ENCODE measurements at places on chromosomes 1 and 21.

GRCh38 chr1:203480525-203481084 is 5.0 kb downstream of the PRELP start:
- no peak for DNase-seq

GRCh38 chr1:241109039-241109438 is 248.0 kb downstream of the RGS7 start:
- no peak for DNase-seq

DNA sequence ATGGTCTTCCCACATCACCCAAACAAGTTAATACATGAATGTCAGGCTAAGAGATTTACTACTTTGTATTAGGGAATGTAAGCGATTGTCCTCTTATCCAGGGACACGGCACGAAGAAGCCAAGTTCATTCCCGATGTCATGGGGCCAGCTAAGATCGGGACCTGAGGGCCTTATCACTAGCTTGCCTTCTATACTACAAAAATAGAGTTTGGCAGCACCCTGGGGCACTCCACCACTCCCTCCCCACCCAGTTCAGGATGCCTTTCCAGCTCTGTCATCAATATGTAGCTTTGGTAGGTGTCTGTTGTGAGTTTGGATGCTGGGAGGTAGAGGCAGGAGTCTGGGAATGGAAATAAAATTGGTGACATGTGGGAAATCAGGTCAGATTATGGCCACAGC is 197.5 kb downstream of the ATG4C start:
- DNase-seq: no peak

GRCh38 chr1:173505391-173505790 is 28.3 kb downstream of the PRDX6 start:
- no peak for DNase-seq

DNA sequence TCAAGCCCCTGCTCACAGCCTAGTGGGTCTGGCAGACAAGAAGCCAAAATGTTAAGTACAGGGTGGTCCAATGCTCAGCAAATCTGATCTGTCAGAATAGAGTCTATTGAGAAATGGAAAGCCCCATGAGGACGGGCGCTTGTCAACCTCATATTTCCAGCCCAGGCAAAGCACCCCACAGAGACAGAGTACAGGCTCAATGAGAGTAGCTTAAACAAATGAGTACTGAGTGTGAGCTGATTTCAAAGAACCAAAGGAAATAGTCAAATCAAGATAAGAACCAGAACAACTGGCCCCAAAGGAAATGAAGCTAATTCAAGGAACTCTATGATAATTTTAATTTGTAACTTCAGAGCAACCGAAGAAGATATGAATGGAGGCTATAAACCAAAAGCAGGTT is 44.6 kb upstream of the SLC30A1 start:
- no peak for DNase-seq

GRCh38 chr1:94544706-94545490 is 3.3 kb upstream of the F3 start:
- no peak for DNase-seq

DNA sequence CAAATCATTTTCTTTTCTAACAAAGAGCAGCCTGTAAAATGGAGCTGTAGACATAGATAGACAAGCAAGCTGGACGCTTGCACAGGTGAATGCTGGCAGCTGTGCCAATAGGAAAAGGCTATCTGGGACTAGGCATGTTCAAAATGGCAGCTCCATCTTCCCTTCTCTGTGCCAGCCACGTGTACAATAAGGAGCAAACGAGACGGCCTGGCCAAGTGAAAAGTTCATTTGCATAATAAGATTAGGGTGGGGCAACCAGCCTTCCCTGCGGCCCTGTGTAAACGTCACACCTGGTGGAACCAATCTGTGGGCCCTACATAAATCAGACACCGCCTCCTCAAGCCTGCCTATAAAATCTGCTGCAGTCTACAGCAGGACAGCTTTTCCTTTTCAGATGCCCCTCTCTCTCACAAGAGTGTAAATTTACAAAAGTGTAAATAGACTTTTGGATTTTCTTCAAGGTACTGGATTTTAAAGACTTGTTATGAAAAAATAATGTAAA is 16.6 kb upstream of the EDEM3 start:
- DNase-seq: no peak

DNA sequence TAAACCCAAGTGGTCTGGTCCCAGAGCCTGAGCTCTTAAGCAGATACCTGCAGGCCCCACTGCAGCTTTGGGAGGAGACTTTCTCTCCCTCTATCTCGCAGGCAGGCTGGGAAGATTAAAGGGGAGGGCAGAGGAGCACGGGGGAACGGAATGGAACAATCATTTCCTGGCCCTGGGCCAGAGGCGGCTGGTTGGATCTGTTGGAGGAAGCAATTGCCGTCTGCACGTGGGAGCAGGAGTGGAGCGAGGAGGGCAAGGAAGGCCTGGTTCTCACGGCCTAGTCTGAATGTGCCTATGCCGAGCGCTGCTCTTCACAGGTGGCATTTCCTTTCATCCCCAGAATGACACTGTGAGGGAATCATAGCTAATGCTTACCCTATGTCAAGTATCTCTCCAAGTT is 23.7 kb downstream of the NKAIN1 start:
- peak; percentile 39 for DNase-seq

- no peak for DNase-seq
These were observed 34.7 kb downstream of the RGS5 start for GRCh38 chr1:163168053-163168452.

DNA sequence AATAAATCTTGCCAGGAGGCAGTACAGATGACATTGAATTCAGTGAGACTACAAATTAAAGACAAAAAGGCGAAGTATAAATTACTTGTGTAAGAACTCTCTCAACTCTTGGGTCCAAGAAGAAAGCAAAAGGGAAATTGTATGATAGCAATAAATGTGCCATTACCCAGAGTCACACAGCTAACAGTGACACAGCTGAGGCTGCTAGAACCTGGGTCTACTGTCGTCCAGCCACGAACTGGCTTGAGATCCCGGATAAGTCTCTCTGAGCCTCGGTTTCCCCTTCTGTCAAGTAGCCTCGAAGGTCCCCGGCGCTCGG is 362 bp upstream of the ROR1 start:
- no peak for DNase-seq

DNA sequence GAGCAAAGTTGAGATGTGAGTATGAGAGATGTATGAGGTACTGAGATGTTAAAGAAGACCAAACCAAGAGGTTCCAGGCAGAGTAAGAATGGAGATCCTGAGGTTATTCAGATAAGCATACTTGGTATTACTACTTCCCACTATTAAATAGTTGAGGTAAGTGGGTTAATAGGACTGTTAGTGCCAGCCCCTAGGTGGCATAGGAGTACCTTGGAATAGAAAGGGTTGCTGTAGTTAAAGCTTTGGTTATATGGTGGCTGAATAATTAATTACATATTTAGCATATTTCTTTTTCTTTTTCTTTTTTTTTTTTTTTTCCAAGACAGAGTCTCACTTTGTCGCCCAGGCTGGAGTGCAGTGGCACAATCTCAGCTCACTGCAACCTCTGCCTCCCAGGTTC is 397.9 kb upstream of the TMPRSS15 start:
- DNase-seq: no peak

GRCh38 chr1:236753964-236754363 is 41.1 kb upstream of the MTR start:
- DNase-seq: no peak

- no peak for DNase-seq
These were observed 14.0 kb downstream of the SFPQ start for GRCh38 chr1:35178874-35179380.

GRCh38 chr1:184866586-184866985 is 107.7 kb downstream of the NIBAN1 start:
- no peak for DNase-seq

DNA sequence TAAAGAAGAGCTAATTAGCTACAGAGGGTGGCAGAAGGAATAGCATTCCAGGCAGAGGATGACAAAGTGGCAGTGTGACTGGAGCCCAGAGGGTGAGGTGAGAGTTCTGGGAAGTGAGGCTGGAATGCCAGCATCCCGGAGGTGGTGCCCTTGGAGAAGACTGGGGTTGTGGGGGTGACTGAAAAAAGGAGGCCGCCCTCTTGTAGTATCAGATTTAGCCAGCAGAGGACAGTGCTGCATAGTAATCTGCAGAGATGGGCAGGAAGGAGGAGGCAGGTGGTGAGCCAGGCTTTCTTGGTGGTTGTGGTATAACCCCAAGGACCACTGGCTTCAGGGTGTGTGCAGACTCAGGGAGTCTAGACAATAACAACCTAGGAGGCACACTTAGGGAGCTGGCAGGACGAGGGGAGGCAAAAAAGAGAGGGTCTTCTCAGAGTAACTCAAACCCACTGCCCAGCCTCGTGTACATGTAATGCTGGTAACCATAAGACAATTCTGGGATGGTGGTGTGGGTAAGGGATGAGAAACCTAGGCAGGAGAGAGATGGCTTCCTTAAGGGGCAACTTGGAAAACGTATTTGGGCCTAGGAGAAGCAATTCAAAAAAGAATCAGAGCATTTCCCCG is 30.5 kb downstream of the MROH7 start:
- DNase-seq: peak; percentile 73

- peak; percentile 55 for DNase-seq
These were observed 492 bp downstream of the FOXO6 start for GRCh38 chr1:41361495-41362356.

DNA sequence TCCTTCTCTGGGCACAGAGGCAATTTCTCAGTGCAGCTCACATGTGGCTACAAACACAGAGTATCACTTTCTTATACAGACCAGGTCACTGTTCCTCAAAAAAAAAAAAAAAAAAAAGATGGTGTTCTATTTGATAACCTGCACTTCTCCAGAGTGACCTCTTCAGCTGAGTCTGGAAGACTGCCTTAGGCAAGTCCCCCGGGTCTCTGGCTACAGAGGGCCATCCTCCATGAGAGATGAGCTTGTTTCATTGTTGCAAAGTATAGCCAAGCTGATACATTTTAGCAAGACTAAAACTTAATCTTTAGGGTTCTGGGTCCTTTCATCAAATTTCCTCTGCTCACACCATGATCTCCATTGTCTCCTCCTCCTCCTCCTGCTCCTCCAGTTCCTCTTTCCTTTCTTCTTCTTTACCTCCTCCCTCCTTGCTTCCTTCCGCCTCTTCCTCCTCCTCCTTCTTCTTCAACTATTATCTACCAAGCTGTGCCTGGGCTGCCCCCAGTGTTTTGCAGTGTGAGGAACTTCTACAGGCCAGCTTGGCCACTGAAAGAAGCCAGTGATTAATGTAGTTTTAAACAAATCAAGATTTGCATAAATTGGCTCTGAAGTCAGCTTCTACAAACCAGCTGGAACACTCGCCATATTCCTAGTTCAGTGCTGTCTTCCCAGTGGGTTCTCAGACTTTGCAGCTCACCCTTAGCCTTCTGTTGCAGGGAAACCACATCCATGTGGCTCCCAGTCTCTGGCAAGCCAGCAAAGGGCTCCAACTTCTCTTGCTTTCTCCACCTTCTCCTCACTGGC is 139.4 kb downstream of the RUNX1 start:
- no peak for DNase-seq

- no peak for DNase-seq
These were observed 146.2 kb upstream of the NFIA start for GRCh38 chr1:60936163-60936562.

- no peak for DNase-seq
These were observed 79.4 kb downstream of the SSBP3 start for GRCh38 chr1:54326543-54327385.

GRCh38 chr1:1024771-1025699 is 5.1 kb downstream of the AGRN start:
- DNase-seq: no peak

- no peak for DNase-seq
These were observed 36.8 kb downstream of the CASZ1 start for GRCh38 chr1:10759413-10760200.

- no peak for DNase-seq
These were observed 648.2 kb downstream of the SMYD3 start for GRCh38 chr1:245858722-245859492.

DNA sequence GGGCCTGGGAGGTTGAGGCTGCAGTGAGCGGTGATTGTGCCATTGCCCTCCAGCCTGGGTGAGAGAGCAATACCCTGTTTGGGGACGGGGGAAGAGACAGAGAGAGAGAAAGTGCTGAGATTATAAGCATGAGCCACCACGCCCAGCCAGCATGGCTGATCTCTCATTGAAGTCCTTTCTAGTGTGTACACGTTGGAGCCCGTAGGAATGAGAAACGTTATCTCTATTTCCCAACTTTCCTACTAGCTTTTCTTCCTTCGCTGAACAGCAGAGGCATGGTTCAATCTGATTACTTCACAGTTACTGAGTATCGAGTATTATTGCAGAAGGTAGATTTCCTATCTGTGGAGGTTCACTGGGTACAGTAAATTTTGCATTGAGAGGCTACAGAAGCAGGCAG is 4.5 kb downstream of the PEX14 start:
- DNase-seq: no peak

DNA sequence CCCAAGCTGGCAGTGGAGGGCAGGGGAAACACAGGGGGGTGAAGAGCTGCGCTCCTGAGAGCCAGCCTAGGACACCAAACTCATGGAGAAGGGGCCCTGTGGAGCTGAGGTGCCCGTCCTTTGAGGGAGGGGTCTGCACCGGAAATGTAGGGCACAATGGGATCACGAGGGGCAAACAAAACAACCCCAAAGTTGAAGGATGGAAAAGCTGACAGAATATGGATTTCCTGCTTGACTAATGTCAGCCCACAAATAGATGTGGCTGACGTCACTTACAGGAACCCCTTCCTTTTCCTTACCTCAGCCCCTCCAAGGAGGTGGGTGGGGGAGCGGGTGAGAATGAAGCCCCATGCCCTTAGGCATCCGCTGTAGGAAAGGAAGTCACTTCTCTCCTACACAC is 110.9 kb downstream of the KCNN3 start:
- DNase-seq: no peak

- peak; percentile 87 for DNase-seq
These were observed at the start of gene KLHL17 for GRCh38 chr1:960363-961131. TSS of gene KLHL17 (plus strand) at chr1:960584. CDS start at chr1:960694, 110 bp downstream.

DNA sequence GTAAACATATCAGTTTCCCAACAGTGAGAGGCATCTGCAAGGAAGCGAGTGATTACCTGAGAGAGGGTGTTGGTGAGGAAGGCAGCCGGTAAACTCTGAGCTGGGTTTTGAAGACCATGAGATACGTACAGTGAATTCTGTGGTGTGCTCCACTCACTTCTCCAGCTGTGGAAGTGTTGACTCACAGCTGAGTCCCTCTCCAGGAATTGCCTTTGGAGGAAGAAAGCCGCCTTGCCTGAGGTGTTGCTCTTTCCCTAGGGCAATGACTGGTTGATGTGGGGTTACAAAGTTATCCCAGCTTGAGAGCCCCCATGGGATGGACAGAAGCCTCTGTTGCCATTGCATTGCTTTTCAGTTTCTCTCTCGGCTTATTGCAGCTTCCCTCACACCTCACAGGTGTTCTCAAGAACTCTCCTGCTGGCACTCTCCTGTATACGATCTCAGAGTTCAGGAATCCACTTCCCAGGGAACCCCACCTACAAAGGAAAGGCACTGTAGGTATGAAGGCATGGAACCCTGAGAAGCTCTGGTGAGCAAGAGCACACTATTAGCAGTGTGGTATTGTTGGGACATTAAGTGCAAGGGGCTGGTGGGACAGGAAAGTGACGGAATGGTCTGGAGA is 10.8 kb downstream of the NHLH1 start:
- DNase-seq: no peak

DNA sequence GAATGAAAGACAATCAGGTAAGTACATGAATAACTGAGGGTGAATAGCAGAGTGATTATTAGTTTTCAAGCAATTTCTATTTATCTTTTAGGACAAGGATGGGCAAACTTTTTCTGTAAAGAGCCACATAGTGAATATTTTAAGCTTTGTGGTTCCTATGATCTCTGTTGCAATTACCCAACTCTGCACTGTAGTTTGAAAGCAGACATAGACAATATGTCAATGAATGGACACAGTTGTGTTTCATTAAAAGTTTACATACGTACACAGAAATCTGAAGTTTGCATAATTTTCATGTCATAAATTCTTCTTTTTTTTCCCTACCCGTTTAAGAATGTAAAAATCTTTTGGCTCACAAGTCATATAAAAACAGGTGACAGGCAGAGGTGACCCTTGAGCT is 71.4 kb downstream of the ZNF281 start:
- DNase-seq: no peak

GRCh38 chr1:9728451-9729295 is 77.1 kb downstream of the PIK3CD start:
- peak; percentile 66 for DNase-seq
